ENCODE measurements at places on chromosomes 4 and X.

- no peak for ATAC-seq
These were observed 529.1 kb upstream of the INTU start for GRCh38 chr4:127103681-127104115.

DNA sequence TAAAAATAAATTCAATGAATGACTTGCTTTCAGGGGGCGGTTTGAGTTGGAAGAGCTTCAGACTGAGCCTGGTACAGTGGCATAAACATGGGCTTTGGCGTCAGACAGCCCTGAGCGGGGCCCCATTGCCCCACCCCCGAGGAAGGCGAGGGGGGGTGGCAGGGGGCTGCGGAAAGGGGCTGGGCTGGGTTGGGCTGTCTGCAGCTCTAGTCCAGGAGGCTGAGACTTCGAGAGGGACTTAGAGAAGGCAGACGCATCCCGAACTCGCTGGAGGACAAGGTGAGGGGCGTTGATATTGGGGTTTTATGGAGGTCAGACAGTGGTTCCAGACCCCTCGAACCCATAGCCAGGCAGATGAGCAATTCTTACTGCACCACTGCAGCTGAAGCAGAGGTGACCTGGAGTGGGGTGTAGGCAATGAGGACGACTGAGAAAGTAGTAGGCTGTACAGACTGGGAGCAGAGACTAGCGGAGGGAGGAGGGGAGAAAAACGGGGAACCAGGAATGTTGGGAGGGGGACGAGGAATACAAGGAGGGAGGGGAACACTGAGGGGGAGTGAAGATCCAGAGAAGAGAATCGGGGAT, at the start of gene MAGED2:
Gene MAGED2 (plus strand): TSS at position 222 of the 585 bp plus-strand sequence. CDS start 1,587 bp downstream, outside the sequence.
- ATAC-seq, result peak; percentile 50

DNA sequence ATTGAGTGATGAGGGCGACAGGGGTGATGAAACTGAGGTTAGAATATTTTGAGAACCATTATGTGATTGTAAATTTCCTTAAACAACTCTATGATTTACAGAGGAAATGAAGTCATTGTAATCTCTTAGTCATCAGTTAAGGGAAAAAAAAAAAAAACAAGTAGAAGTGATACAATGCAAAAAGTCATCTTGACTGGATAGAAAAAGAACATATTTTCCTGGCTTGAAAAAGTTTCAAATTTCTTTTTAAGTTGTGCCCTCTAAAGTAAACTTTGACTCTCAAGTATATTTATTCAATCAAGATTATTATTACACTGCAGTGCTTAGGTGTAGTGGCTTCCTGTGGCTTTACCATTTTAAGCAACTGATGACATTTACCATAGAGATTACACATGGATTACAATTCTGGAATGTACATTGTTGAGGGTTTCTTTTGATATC, 40.6 kb downstream of the GABRB1 start:
- ATAC-seq, result no peak

- ATAC-seq, result peak; percentile 87
These were observed 90.8 kb downstream of the SHISA3 start for GRCh38 chr4:42488114-42488513.

DNA sequence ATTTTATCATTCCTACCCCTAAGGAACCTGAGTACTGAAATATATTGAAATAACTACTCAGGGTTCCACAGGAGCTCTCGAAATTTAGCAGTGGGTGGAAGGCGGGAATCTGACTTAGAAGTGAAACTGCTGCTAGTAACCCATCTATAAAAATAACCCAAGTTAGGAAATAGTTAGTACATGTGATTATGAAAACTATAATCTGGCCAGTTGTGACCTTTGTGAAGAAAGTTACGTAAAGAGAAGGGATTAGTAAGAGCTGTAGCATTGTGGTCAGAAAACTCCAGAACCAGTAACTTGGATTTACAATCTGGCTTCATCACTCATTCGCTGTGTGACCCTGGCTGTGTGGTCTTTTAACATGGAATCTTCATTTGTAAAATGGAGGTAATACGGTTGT, 175.5 kb downstream of the RAPGEF2 start:
- no peak for ATAC-seq

GRCh38 chrX:137565921-137566745, at the start of gene ZIC3:
Gene ZIC3 (plus strand): TSS chrX:137566127. CDS start chrX:137566692, 565 bp downstream.
- ATAC-seq, result no peak

DNA sequence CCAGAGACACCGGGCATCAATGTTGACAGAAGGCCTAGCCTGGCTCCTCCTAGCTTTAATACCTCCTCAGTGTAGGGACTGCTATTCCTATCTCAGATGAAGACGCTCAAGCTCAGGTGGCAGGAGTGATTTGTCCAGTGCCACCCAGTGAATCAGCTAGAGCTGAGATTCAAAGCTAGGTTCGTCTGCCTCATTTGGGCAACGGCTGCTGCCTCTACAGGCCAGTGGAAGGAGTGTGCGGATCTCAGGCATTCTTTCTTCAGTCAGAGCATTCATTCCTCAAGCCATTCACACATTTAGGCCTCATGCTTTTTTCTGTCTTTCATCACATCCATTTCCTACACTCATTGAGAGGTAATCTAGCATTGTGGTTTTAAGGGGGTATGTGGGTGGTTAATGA, 7.3 kb downstream of the TSR2 start:
- ATAC-seq, result no peak

DNA sequence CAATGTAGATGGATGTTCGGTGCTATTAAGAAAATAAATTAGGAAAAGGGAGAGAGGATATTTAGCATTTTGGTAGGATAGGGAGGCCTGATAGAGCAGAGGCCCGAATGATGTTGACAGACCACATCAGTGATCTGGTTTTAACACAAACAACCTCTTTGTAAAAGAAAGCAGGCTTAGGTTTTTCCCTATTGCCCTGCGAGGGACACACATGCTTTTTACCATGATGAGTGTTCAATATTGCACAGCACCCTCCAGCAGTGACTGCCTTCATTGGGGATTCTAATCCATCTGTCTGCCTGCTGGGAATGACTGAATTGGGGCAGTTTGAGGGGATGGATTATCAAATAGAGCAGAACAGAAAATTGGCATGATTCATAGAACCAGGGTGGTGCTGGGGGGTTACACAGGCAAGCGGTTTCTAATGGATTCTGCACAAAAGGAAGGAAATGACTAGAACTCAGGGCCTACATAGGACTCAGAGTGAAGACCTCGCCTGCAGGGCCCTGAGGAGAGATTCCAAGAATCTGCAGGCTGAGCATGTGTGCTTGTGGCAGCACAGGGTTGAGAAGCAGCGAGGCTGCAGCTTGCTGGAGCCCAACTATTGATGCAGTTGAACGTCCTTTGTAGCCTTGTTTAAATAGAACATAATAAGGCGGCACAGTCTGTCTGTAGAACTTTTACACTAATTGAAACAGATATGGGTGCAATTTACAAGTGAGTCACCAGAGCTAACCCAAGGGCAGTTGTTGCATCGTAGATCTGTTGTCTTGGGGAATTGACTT, 58.0 kb downstream of the RHOH start:
- ATAC-seq, result no peak

- ATAC-seq, result peak; percentile 74
These were observed 1.2 kb downstream of the MSN start for GRCh38 chrX:65668377-65669310.

DNA sequence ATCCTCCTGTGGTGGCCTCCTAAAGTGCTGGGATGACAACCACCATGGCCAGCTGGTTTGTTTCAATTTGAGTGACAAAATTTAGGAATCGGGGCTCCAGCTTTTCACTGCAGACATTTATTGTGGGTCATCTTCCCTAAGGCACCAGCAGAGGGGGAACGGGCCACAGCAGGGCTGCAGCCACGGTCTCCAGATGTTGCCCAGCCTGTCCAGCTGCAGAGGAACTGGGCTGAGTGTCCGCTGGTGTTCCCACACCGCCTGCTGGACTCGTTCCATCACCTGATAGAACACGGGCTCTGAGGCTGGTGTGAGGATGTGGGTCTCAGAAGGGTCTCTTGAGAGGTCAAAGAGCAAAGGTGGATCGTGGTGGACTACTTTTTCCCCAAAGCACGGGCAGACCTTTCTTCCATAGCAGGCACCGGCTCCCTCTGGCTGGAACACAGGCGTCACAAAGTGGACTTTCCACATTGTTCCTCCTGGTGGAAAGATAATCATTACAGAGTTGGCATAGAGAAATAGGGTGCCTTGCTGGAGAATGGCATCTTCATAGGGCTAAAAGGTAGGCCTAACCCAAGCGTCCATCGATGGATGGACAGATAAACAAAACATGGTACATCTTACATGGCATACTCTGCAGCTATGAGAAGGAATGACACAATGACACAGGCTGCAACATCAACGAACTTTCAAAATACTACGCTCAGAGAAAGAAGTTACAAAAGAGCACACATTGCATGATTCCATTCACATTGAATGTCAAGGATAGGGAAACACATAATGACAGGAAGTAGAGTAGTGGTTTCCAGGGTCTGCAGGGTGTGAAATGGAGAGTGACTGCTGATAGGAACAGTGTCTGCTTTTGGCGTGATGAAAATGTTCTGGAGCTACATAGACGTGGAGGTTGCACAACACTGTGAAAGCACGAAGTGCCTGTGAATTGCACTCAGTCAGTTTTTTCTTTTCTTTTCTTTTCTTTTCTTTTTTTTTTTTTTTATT, 5.9 kb upstream of the ARSD start:
- ATAC-seq, result no peak

GRCh38 chr4:115670930-115671329, 557.5 kb upstream of the NDST4 start:
- no peak for ATAC-seq

GRCh38 chrX:41688835-41689234, at the start of gene GPR34:
Gene GPR34 (plus strand): TSS chrX:41688973. CDS start chrX:41695634, 6,661 bp downstream.
- no peak for ATAC-seq

- ATAC-seq, result no peak
These were observed 83.7 kb downstream of the TEX13A start for GRCh38 chrX:105136786-105137185.

DNA sequence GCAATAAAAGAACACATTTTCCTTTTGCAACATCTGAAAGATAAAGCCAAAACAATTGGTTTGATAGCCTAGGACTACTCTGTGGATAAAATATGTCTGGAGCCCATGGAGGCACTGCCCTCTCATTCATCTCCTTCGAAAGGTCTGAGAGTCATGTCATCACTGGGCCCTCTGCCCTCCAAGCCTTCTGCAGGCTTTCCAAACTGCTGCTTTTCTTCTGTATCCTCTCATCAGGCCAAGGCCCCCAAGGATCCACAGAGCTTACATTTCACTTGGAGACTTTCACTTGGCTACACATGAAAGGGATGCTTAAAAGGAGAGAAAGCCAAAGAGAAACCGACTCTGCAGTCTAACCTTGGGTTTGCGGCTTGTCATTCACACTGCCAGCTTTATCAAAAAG, 109.9 kb downstream of the SH3RF1 start:
- no peak for ATAC-seq

GRCh38 chrX:45372151-45372550, 171.5 kb upstream of the DIPK2B start:
- no peak for ATAC-seq

- ATAC-seq, result no peak
These were observed 49.3 kb downstream of the SLC10A7 start for GRCh38 chr4:146472404-146472803.

DNA sequence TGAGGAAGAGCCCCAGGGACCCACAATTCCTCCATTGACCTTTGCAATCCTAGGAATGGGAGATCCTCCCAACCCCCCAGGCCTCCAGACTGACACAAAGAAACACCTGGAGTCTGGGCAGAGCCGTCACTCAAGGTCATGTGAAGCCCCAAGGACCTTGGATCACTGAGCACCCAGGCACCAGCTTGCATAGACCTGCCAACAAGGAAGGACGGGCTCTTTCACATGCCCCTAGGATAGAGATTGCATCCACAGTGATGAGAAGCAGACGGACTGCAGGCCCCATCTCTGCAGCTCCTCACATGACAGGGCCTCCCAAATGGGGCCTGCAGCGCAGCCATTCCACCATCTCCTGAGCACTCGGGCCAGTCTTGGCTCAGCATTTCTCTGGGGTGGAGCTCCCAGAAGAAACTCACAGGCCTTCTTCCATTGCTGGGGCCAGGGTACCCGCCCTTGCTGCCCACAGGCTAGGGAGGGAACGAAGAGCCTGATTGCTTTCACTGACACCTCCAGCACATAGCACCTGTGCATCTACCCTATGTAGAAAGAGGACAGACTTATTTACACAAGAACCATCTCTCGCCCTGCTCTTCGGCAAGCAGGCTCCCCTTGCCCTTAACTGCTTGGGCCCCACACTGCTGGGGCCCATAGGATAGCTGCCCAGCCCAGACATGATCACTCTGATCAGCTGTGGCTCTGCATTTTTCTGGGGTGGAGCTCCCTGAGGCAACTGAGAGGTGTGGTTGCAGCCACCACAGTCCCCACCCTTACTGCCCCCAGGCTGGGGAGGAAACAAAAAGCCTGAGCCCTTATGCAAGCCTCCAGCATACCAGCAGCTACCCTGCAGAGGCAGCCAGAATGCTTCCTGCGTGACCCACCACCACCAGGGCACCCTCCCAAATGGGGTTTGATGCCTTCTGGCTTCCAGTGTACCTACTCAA, 185.7 kb upstream of the ZCCHC13 start:
- ATAC-seq, result no peak

DNA sequence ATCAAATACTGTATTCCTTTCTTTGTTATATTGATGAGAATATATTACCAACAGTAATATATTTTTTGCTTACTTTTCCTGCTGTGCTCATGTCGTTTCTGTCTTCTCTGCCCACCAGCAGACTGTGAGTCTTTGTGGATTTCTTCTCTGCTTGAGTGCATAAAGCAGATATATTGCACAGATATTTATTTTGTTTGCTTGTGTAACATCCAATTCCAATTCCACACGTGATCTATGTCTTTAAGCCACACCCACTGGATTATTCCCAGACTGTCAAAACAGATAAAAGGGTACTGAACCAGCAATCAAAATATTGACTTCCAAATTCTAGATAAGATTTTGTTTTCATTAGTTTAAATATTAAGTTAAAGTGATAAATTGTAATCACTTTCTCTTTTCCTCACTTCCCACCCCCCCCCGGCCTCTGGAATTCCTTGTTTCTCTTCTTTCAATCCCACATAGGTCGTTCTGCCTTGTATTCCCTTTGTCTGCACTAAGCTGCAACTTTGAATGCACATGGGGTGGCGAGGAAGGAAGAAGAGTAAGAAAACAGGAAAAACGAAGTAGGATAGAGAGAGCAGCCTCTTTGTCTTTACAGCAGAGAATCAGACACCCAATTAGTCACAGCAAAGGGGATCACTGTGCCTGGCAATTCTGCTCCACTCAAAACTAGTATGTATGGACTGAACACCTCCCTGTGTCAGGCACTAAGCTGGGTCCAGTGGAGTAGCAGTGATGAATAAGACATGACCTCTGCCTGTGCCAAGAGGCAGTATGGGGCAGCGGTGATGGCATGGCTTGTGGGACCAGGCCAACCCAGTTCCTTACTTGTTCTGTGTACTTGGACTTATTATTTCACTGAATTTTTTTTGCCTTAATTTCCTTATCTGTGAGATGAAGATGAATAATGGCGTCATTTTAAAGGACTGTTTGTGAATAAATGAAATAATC, at the start of gene ADH1B:
Gene ADH1B (minus strand): TSS at position 161 of the 951 bp plus-strand sequence. CDS start 70 bp downstream, at position 91.
- ATAC-seq, result no peak

- ATAC-seq, result no peak
These were observed 316.2 kb downstream of the STIM2 start for GRCh38 chr4:27176881-27177280.

GRCh38 chrX:110175146-110175545, 142.7 kb downstream of the AMMECR1 start:
- ATAC-seq, result no peak

GRCh38 chr4:129883996-129884395, 788.0 kb downstream of the C4orf33 start:
- ATAC-seq, result no peak

All from stimulated activated memory B cell treated with anti-CD40 and anti-IgM and Interleukin-4, amounts not matched to agents 10 μg/mL and 1 μg/mL and 100 μg/mL, for 72 hours (primary cell).